ENCODE measurements at places on chromosomes 2 and 18.

- no peak for DNase-seq
These were observed 31.0 kb downstream of the CELF4 start for GRCh38 chr18:37534627-37535026.

DNA sequence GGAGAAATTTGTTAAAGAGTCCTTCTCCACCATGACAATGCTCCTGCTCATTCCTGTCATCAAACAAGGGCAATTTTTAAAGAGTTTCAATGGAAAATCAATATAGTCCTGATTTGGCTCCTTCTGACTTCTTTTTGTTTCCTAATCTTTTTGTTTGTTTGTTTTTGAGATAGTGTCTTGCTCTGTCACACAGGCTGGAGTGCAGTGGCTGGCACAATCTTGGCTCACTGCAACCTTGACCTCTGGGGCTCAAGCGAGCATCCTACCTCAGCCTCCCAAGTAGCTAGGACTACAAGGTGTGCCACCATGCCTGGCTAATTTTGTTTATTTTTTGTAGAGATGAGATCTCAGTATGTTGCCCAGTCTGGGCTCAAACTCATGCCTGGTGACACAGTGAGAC, 58.3 kb downstream of the BMPR2 start:
- no peak for DNase-seq

DNA sequence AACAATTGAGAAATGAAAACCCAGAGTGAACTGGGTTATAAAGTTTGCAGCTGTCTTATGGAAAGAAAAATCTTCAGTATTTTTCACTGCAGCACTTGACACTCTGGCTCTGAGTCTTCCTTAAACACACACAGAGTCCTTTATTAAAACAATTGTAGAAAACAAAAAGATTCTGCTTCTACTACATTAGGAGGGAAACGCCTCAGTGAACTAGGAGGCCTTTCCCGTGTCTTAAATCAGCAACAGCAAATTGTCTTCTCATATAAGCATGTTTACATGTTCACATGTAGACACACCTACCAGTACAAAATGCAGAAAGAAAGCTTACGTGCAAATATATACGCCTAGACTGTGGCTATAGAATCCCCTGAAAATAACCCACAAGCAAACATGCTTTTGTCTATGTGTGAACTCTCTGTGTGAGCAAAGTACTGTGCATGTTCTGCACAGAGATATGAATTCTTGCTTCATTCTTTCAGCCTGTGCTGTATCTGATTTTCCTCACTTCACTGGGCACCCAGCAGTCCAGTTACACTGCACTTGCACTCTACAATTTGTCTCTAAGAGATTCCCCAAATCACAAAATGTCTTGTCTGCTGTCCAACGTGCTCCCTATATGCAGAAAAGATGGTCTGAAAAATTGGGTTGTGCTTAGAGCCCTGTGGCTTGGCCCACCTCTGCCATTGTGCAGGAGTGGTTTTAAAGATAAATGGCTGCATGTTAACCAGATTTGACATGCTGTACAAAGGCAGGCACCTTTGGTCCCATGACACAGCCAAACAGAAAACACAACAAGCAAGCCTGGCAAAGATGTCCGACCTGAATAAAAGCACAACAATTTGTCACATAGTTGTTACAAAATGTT, 24.5 kb downstream of the ZEB2 start:
- DNase-seq = no peak

GRCh38 chr2:99554238-99554637, 64.4 kb upstream of the REV1 start:
- no peak for DNase-seq

DNA sequence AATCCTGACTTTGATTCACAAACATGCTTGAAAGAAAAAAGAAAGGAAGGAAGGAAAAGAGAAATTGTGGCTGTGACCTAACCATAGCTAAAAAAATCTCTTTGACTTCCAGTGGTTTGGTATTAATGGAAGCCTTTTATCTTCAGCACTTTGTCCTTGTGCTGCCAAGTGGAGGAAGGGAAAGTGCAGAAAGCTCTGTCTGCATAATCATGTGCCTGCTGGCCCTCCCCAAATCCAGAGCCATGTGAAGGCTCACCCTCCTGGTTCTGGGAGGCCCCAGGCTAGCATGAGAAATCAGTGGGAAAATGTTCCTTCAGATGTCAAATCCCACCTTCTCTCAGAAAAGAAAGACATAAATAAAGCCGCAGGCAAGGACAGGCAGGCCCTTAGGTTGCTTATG, 48.3 kb upstream of the BMPR2 start:
- DNase-seq = no peak

- no peak for DNase-seq
These were observed 16.3 kb upstream of the CCDC68 start for GRCh38 chr18:54975598-54975997.

- no peak for DNase-seq
These were observed 3.8 kb upstream of the IRS1 start for GRCh38 chr2:226803410-226803809.

DNA sequence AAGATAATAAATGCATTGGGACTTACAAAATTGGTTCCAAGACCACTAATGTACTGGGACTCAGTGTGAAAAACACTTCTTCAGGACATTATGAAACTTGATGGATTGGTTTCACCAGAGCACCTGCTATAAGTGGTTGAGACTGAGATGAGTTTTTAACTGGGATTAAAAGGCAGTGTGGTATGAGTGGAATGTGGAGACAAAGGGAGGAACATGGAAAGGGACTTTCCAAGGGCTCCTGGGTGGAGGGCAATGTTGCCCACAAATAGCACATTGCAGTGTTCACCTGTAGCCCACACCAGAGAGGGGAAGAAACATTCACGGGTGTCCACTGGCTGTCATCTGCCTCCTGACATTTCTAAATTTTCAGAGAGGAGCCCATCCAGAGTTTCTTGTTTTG, 253.3 kb upstream of the TANK start:
- no peak for DNase-seq

GRCh38 chr18:63578357-63578958, 8.7 kb upstream of the SERPINB13 start:
- peak; percentile 73 for DNase-seq

DNA sequence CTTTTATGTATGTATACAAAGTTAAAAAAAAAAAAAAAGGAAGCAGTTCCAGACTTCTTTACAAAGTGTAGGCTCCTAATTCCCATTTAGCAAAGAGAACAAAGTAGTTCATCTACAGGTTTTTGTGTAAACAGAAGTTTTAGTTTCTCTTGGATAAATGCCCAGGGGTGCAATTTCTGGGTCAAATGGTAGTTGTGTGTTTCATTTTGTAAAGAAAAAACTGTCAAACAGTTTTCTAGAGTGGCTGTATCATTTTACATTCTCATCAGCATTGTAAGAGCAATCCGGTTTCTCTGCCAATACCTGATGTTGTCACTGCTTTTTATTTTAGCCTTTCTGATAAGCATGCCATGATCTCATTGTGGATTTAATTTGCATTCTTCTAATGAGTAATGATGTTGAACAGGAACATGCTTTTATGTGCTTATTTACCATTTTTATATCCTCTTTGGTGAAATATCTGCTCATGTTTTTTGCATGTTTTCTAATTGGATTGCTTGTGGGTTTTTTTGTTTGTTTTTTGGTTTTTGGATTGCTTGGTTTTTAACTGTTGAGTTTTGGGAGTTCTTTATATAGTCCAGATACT, 16.6 kb upstream of the PSME4 start:
- DNase-seq = no peak

GRCh38 chr18:58590254-58590653, 38.6 kb downstream of the ALPK2 start:
- no peak for DNase-seq

GRCh38 chr18:2889761-2890192, 43.0 kb downstream of the EMILIN2 start:
- DNase-seq = no peak

DNA sequence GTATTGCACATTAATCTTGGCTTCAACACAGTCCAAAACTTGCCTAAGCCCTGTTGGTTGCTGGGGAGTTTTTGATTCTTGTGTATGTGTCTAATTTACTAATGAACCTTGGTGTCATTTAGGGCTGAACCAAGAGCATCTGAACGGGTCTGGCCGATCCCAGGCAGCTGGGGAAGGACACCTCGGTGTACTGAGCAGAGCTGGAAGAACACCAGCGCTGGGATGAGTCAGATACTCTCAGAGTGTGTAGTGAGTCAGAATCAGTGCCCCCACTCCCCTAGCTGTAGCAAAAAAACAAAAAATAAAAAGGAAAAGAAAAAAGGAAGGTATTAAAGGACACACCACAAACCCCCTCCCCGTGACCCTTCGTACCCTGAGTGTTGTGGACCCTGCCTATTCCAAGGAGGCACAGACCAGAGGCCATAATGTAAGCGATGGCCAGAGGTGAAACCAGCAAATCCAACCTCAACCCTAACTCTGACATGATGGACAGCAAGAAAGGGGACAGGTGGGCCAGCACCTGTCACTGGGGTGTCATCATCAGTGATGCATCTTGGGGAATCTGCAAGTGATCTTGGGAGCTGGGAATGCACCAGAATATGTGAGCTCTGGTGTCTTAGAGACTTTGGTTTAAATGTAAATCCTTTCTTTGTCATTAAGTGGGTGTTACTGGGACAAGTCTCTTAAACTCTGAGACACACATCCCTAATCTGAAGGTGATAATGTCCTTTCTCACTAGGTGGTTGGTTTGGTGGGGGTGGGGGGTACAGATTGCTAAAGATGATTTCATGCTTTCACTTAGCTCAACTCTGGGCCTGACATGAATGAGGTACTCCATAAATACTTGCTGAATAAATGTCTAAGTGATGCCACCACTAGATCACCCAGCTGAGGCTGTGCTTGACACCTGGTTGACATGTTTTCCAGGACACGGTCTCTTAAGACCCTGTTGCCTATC, 34.2 kb upstream of the NCOA1 start:
- peak; percentile 28 for DNase-seq

GRCh38 chr2:187943772-187944369, 347.8 kb upstream of the GULP1 start:
- no peak for DNase-seq

GRCh38 chr18:75230163-75231052, 19.8 kb downstream of the TSHZ1 start:
- DNase-seq = peak; percentile 31

DNA sequence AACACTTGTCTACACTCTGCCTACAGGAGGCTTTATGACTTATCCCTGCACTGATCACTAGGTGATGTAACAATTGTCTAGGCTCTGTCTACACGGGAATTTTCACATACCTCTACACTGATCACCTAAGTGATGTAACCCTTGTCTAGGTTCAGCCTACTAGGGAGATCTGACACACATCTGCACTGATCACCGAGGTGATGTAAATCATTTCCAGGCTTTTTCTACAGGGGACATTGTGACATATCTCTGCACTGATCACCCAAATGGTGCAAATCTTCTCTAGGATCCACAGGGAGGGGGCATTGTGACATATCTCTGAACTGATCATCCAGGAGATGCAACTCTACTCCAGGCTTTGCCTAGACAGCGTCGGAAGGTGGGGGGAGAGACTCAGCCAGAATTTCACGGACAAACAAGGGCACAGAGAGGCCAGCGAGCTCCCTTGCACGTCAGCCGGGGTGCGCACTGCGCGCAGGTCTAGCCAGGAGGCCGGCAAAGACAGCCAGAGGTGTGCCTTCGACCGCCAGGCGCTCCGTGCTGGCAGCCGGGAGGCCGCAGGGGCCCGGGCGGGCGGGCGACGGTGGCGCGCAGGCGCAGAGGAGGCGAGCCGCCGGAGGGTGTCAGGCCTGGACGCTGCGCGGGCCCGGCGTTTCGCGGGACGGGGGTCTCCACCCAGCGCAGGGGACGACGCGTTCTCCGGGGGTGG, 46.9 kb upstream of the USP14 start:
- peak; percentile 54 for DNase-seq

- no peak for DNase-seq
These were observed 50.4 kb upstream of the PPM1B start for GRCh38 chr2:44118257-44118656.

GRCh38 chr2:129062146-129062912, 743.7 kb upstream of the HS6ST1 start:
- DNase-seq = no peak

- no peak for DNase-seq
These were observed 25.6 kb upstream of the ITGB6 start for GRCh38 chr2:160225722-160226121.

DNA sequence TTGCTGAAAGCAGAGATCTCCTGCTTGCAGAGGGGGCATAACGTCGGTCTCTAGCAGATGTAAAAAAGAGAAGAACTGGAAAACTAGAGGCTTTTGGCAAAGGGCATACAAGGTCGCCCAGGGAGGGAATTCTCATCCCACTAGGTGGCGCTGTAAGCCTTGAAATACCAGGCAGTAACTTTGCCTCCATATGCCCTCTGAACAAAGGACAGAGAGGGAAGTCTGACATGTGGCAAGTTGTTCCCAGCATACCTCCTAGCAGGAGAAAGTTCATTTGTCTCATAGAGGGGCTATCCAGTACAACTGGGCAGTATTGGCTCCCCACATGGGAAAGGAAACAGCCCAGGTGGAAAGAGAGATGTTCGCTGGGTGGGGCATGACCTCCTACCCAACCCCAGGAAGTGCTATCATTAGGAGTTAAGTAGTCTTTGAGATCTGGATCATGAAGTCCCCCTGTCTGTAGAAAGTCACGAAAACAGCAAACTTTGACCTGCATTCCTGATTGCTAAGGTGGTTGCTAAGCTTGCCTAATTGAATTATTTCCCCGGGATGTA, 39.9 kb downstream of the STK17B start:
- peak; percentile 97 for DNase-seq

- peak; percentile 96 for DNase-seq
These were observed 14.1 kb upstream of the KLF11 start for GRCh38 chr2:10028988-10029874.

DNA sequence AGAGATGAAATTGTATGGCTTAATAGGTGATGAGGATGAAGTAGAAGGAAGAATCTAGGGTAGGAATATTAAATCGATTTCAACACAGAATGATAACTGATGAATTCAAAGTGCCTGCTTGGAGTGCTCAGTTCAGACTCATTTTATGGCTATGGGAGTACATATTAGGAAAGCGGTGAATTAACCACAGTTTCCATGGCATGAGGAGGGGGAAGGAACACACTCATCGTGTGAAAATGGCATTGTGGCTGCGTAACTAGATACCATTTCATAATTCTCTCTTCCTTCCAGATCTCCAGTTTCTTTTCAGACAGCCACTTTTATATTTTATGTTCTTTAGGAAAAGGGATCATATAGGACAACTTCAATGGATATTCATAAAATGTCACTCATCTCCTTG, 232.3 kb upstream of the KCNJ3 start:
- no peak for DNase-seq

GRCh38 chr18:79329786-79330185, 65.9 kb upstream of the NFATC1 start:
- no peak for DNase-seq

- DNase-seq = no peak
These were observed 153.3 kb downstream of the ZNF236 start for GRCh38 chr18:76975577-76976110.

- peak; percentile 77 for DNase-seq
These were observed 483 bp downstream of the TRAPPC8 start for GRCh38 chr18:31942291-31942998.

All from KBM-7 (cell line).